Non-pigmented ciliary epithelial cell (primary cell): ENCODE measurements at places on chromosomes 5 and 9.

DNA sequence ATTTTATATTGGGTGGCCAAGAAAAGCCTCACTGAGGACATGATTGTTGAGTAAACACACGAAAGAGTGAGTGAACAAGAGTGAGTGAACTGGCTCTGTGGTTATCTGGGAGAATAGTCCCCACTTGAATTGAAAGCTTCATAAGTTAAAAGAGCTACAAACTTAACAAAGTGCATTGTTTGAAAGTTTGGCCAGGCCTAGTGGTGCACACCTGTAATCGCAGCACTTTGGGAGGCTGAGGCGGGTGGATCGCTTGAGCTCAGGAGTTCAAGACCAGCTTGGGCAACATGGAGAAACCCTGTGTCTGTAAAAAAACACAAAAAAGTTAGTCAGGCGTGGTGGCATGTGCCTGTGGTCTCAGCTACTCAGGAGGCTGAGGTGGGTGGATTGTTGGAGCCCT lies 26.9 kb downstream of the SMC2 start:
- DNase-seq: no peak

DNA sequence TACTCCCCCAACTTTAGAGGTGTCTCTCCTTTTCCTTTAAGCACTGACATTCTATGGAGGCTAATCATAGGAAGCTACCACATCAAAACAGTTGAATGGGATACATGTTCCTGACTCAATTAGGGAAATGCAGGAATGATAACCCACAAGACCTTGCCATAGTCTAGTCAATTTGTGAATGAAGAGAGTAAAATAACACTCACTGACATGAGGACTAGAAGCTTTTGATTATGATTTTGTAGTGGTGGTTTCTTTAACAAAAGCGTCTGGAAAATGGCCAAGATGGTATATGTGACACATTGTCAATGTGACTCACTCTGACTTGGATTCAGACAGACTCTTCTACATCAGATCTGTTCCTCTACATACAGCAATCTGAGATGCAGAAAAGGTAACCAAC lies 13.7 kb upstream of the PRELID2 start:
- no peak for DNase-seq

GRCh38 chr9:23123048-23123632 lies 676.5 kb downstream of the DMRTA1 start:
- DNase-seq: peak; percentile 14

DNA sequence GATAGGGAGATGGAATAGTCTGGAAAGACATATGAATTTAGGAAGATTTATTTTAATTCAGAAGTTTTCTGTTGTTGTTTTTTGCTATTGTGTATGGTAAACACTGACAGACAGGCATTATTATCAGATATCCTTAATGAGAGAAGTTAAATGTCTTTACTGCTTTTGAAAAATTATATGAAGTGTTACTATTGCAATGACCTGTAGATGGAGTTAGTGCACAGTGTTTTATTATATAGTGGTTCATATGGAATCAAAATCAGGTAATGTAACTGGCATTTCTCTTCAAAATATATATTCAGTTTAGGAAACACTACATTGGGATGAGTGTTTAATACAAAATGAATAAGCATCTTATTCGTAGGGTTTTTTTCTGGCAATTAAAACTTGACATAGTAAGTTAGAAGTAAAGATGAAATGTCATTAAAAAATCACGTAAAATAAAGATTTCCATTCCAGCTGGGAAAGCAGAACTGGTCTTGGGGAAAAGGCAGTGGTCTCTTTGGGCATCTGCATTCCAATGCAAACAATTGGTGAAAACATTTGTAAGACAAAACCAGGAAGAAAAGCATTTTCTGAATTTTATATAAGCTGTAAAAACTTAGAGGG lies 3.9 kb downstream of the GABRA1 start:
- DNase-seq: no peak

- no peak for DNase-seq
Observed at GRCh38 chr9:130579738-130580463, 524 bp downstream of the FUBP3 start.

GRCh38 chr5:150284311-150284710 lies 5.3 kb downstream of the CAMK2A start:
- DNase-seq: no peak

- no peak for DNase-seq
Observed at GRCh38 chr9:131755541-131756198, 15.8 kb upstream of the RAPGEF1 start.

DNA sequence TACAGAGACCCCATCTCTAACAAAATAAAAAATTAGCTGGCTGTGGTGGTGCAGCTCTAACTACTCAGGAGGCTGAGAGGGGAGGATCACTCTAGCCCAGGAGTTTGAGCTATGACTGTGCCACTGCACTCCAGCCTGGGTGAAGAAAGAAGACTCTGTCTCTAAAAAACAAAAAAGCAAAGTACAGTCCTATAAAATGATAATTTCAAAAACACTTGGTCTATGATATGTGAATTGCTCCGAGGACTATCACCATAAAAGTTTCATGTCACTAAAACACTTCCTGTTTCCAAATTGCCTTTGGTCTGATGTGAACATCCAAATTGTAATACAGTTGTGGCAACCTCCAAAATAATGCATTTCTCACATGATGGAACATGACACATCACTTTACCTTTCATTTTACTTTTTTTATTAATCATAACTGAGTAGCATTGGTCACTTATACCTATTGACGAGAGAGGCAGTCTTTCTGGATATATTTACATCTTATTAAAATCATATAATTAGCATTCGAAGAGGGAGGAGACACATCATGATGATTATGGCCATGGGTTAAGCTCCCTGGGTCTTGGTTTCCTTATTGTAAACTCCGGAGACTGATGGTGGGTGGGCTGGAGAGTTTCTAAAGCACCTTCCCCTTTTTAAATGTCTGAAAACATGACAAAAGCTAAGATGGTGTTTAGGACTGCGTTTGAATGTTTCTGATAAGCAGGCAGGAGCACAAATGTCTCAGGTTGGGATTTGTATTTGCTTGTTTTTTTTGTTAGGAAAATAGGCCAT lies 25.8 kb upstream of the CD180 start:
- no peak for DNase-seq

GRCh38 chr9:91546574-91546973 lies 122.9 kb upstream of the NFIL3 start:
- DNase-seq: no peak

GRCh38 chr5:90294604-90295003 lies 115.0 kb downstream of the CETN3 start:
- DNase-seq: no peak

DNA sequence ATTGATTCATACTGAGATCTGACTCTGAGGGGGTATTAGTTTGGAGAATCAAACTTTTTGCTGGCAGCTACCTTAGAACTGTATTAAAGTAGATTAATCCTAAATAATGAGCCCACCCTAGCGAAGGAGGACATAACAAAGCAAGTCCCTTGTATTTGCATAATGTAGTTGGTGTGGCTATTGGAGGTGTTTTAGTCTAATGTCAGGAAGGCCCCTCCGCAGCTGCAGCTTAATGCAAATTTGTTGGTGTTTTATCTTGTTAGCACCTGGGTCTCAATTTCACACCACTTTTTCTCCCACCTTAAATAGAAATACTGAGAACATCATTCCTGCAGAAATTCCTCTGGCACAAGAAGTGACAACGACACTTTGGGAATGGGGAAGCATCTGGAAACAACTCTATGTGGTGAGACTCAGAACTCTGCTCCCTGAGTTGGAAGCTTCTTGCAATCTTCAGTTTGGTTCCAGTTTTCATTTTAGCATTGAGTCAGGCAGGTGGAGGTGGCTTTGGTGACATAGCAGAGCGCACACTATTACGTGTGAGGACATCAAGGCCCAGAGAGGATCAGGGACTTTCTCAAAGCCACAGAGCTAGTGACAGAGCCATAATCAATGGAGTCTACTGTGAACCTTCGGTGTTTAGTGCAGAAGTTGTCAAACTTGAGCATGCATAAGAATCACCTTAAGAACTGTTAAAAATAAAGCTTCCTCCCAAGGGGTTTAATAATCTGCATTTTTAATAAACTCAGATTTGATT lies 33.9 kb downstream of the DOCK2 start:
- DNase-seq: no peak

GRCh38 chr9:126480813-126481212 lies 132.9 kb upstream of the LMX1B start:
- no peak for DNase-seq

GRCh38 chr9:18472435-18472834 lies 1.5 kb upstream of the ADAMTSL1 start:
- no peak for DNase-seq

DNA sequence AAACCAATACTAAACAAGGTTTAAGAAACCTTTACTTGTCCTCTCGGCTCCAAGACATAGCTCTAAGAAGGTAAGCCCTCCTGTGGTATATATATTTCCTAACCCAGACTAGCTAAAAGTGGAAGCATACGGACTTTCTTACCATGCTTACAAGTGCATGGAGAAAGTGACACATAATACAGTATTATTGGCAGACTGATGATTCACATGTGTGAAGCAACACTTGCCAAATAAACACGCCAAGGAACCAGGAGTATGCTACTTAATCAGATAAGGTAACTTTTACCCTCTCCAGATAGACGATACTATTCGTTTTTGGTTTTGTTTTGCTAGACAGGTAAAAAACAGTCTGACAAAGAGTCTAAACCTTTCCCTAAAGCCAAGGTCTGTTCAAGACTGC lies 264.1 kb downstream of the MLLT3 start:
- peak; percentile 28 for DNase-seq
